ENCODE measurements at places on chromosomes 6 and 20.

GRCh38 chr6:24139080-24139479 lies 13.1 kb downstream of the NRSN1 start:
- no peak for DNase-seq

DNA sequence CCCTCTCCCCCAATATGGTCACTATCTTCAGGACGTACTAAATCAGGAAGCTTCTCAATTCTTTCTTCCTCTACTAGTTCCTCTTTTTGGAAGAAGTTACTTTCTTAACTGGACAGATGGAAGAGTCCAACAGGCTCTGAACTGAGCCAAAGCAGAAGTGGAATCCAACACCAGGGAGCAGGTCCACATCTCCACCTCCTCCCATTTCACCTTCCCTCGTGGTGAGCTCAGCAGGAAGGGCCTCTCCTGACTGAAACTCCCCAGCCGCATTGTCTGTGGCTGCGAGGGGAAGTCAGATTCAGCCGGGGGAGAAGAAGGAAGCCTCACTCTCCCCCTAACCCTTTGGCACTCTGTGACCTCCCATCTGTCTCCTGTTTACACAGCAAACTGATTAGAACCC lies 63.8 kb upstream of the UST start:
- DNase-seq = no peak

GRCh38 chr20:53559816-53560215 lies 33.8 kb downstream of the ZNF217 start:
- DNase-seq = no peak

DNA sequence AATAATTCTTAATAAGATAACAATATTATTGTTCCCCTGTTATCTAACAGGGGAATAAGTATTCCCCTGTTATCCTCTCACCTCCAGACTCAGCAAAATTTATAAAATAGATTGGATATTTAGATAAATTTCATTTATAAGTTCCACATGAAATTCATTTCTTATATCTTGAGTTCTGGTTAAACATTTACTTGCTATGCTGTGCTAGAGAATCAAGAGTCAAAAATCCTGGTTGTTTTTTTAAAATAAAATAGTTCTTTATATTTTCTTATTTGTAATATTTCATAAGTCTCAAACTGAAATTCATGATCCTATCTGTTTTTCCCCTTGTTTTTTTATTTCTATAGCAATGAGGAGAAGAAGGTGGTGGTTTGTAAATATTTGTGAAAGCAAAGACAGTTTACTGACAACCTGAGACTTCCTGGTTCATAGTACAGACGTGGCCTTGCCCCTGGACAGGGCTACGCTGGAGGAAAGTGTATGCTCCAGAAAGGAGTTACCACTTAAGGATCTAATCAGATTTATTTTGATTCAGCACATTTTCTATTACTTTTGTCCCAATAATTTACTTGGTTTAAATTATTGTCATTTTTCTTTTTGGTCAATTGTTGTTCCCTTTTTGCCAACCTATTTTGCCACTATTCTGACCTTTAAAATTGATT lies 37.8 kb upstream of the MARCKS start:
- no peak for DNase-seq

DNA sequence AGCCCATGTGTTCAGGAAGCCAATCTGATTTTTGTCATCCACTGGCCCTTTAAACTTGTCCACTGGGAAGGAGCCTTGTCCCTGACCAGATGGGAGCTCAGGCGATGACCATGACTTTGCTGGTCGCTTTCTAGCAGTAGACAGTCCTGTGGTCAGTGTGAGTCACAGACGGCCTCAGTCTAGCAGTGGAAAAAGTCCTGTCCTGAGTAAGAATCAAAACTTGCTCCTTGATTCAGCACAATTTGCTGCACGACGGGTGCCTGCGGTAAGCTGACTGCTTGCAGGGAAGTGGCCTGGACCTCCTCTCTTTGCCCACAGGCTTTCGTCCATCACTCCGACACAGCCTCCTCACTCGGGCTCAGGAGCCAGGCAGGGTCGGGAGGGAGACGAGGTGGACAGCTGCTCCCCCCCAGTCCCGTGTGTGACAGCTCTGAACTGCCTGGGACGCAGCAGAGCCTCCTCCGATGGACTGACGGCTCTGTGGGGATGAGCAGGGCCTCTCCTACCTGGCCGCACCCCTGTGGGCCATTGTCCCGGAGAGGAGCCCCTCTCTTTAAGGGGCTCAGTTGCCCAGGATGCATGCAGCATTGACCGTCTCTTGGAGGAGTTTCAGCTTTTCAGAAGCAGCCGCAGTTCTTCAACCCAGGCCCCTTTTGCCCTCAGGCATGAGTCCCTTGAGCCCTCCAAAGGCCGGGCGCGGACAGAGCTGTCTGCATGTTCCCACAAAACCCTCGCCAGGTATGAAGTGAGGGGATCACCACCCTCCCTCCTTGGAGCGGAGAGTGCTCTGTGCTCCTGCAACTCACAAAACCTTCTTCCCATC lies 209.2 kb downstream of the ANKRD60 start:
- no peak for DNase-seq

DNA sequence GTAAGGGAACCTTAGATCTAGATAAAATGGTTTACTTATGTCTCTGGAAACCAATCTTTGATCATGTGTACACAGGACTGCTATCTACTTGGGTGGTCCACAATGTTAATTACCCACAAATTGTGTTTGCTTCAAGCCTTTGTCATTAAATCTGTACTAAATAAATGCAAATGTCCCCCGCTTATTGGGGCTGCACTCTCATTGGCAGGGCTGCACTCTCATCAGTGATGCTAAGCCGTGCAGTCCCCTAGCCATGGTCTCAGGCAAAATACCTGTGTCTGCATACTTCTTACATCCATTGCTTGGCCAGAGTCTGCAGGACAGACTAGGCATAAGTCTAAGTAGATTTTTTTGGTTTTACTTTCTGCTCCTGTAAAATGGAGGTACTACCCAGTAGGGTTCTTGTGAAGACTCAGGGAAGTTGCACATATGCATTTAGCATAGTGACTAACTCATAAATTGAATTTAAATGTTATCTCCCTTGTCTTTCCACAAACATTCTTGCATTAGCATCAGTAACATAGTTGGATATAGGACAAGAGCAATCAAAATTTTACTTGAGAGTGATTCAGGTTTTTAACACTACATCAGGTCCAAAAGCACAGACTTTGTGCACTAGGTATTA lies 117.4 kb downstream of the ASCC3 start:
- no peak for DNase-seq

- no peak for DNase-seq
Measured at GRCh38 chr20:64042054-64042781, 6.2 kb downstream of the C20orf204 start.

DNA sequence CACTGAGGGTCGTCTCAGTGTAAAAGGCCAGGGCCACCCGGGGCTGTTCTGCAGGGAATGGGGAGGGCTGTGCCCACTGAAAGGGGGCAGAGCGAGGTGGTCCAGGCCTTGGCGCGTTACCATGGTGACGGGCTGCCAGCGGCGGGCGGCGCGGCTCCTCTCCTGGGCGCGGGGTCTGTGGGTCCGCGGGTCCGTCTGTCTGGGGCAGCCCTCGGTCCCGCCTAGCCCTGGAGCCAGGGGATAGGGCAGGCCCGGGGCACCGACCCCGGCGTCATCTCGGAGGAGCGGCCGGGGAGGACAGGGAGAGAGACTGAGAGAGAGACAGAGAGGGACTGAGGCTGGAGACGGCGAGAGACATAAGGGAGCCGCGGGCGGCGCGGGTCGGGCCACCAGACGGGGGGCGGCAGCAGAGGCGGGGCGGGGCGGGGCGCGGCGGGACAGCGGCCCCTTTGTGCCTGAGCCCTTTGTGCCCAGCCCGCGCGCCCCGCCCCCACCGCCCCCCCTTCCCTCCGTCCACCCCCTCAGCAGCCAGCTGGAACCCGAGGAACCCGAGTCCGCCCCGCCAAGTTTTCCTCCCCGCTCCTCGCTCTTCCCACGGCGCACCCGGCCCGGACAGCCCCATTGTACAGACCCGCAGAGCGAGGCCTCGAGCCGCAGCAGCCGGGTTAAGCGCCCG lies at the start of gene KIAA1755:
KIAA1755 (minus strand) TSS at position 358 of the 676 bp plus-strand sequence; CDS start at position 123, 235 bp downstream.
- DNase-seq = no peak

DNA sequence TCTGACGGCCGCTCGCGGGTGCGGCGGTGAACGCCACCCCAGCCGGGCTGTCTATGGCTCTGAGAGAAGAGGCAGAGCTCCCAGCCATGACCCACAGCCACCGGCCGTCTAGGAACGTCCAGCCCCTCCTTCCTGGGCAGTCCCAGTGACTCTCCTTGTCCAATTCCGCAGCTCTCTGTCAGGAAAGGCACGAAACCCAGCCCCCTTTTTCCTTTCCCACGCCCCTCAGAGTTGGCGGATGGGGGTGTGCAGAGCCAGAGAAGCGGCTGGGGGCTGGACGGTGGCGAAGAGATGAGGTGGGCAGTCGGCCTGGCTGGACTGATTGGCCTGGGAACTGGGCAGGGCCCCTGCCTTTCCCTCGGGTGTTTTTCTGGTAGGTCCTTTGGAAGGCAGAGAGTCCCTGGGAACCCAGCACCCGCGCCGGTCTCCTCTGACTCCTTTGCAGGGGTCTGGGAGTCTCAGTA lies 1.5 kb downstream of the EBF4 start:
- no peak for DNase-seq

Measured in activated T-helper 9 cell treated with anti-CD3 and anti-CD28 coated beads, Interleukin-2, amount 50 U/mL, for 16 hours (primary cell).